ENCODE measurements at places on chromosomes 13 and 19. TPM values are rescaled to one million over a fixed set of nuclear protein-coding genes. Genes with fewer than 3 reads are reported as not detected.

The LRG1 gene
- polyA plus RNA-seq: 0.80 TPM

The GAPDHS gene
- not detected for polyA plus RNA-seq

The MTUS2 gene
- polyA plus RNA-seq: 0.92 TPM

The TRPC4 gene
- polyA plus RNA-seq: 0.20 TPM

The CD22 gene
- polyA plus RNA-seq: 29.1 TPM

The ACOD1 gene
- polyA plus RNA-seq: not detected

The GPR108 gene
- 51.0 TPM for polyA plus RNA-seq

The TPGS1 gene
- 10.2 TPM for polyA plus RNA-seq

The TEX29 gene
- polyA plus RNA-seq: 0.58 TPM

DNA sequence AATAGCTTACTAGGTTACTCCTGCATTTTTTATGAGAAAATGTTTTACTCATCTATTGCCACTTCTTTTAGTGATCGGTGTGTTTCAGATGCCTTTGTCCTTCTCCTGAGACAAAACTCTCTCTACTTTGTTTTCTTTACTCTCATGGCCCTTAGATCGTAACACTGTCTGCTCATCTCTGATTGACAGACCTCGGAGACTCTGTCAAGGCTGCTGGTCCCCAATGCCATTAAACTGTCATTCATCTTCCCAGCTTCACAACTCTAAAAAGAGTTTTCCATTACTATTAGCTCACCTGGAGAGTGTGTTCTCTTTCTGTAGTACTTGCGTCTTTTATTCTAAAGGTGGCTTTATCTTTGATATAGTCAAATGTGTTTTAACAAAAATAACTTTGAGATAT lies 765.2 kb downstream of the SLITRK1 start:
- DNase-seq: no peak

DNA sequence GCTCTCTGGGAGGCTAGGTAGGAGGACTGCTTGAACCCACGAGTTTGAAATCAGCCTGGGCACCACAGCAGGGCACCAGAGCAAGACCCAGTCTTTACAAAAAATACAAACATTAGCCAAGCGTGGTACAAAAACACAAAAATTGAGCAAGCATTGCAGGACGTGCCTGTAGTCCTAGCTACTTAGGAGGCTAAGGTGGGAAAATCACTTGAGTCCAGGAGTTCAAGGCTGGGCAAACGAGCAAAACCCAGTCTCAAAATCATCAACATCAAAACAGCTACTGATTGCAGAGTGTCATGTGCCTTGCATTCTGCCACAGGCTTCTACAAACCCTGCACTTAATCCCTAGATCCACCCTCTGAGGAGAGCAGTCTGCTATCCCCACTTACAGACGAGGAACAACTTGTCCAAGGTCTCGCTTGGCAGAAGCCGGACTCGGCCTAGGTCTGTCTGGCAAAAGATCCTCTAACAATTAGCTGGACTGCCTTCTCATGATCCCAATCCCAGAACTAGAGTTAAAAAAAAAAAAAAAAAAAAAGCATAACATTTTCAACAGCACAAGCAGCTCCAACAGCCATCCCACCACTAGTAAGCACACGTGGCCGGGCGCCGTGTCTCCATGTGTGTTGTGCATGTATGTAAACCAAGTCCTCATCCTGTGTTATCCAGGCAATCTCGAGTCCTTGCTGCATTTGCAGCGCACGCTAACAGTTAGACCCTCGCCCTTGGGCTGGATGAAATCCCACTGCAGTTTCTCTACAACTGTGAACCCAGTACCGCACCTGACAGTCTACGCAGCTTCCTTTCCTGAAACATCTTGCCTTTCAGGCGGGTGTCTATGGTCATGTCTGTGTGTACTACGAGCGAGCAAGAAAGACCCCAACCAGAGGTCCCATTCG lies 2.0 kb downstream of the PPP6R1 start:
- DNase-seq: no peak

DNA sequence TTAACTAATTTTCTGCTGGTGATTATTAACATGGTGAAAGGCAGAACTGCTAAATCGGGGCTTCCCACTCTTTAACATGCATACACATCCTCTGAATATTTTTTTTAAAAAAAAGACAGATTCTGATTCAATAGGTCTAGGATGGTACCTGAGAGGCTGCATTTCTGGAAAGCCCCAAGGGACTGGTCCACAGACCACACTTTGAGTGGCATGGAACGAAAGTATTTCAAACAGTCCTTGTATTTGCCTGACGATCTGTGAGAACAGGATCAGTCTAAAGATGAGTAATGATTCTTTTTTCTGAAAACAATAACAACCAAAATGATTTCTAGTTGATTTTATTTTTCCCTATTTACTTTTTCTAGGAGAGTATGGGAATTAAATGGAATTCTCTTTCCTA lies 16.7 kb upstream of the SPART start:
- DNase-seq: no peak

GRCh38 chr19:5068233-5069072 lies 99.5 kb downstream of the KDM4B start:
- DNase-seq: no peak

DNA sequence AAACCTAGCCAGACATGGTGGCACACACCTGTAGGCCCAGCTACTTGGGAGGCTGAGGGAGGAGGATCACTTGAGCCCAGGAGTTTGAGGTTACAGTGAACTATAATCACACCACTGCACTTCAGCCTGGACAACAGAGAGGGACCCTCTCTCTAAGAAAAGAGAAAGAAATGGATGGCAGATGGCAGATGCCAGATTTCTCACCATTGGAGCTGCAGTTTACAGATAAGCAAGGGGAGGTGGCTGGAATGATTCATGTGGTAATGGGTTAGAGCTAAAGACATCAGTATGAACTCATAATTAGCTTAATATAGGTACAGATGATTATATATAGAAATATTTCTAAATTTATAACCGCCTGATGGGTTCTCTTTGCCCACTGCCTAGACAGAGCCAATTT lies 80.1 kb upstream of the IPO5 start:
- DNase-seq: no peak

- no peak for DNase-seq
Measured at GRCh38 chr13:26540334-26540733, 17.1 kb upstream of the WASF3 start.

DNA sequence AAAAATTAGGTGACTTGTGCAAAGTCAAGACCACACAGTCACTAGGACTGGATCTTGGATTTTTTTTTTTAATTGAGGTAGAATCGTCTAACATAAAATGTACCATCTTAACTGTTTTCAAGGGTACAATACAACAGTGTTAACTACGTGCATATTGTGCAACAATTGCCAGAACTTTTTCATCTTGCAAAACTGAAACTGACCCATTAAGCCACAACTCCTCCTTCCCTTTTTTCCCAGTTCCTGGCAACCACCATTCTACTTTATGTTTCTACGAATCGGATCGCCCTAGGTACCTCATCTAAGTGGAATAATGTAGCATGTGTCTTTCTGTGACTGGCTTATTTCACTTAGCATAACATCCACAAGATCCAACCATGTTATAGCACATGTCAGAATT lies 37.5 kb upstream of the POMP start:
- DNase-seq: no peak

DNA sequence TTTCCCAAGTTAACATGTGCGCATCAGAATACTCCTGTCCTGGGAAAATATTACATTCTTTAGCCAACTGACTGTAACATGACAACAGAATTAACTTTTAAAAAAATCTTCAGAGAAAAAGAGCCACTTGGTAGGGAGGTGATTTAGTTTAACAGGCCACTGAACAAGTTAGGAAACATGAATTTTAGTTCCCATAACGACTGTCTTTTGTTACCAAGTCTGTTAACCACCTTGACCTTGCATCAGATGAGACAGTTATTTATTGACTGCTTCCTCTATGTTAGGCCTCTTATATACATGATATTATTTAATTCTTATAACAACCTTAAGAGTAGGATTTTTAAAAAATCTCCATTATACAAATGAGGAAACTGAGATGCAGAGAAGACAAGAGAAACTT lies 268.6 kb downstream of the NDFIP2 start:
- DNase-seq: no peak

DNA sequence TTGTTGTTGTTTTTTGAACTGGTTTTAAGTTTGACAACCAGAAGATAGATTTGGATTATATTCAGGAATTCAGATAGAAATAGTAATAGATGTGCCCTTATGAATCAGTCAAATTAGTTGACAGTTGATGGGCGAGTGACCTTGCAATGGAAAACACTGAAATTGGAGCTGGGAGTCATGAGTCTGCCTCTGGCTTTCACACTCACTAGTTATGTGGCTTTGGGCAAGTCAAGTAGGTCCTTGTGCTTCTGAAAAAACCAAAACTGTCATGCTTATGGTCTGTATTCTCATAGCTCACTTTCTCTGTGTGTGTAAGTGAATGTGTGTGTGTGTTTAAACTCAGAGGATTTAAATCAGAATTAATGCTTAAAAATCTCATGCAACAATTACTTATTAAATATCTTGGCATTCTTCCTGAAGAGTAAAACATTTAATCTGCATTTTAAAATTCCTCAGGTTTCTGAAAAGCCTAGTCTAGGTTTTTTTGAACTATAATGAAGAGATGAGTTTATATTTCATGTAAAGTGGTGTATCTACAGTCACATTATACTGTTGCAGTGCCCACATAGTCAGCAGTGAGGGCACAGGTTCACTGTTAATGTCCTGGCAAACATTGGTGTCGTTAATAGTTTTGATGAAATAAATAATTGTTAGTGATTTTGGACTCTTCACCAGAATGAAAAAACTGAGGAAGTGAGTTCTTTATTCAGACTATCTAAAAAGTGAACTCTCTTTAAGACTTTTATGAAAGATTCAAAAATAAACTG lies 32.5 kb downstream of the UCHL3 start:
- no peak for DNase-seq

GRCh38 chr19:4196009-4196408 lies 13.5 kb downstream of the ANKRD24 start:
- DNase-seq: no peak

DNA sequence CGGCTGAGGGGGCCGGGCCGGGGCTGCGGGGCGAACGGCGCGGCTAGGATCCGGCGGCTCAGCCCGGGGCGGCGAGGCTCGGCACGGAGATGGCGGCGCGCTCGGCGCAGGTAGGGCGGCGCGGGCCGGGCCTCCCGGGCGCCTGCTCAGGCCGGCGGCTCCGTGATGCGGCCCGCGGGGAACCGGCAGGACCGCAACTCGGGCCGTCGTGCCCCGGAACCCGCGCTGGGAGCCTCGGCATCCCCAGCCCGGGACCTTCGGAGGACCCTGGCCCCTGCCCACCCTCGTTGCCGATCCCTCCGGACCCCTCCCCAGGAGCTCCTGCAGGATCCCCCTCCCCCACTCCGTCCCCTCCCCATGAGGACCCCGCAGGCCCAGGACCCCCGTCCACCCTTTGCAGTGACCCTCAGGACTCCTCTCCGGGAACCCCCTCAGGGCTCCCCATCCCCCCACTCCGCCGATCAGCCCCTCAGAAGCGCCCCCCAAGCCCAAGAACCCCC lies 304 bp downstream of the EVI5L start:
- no peak for DNase-seq

GRCh38 chr13:42592915-42593900 lies 19.3 kb downstream of the TNFSF11 start:
- DNase-seq: no peak

DNA sequence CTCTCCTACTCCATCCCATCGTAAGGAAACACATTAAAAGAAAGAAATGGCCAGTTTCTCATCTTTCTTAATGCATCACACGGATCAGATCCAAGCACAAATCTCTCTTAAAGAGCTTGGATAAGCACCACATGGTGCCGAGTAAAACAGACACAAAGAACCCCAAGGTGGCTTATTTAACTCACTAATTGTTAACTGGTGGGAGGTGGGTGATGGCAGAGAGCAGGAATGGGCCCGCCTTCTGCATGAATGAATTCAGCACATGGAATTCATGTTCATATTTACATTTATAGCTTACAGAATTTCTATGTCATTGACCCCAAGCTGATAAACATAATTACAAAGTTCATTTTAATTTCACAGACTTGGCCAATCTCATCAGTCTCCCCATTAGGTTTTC lies 89.9 kb downstream of the MZT1 start:
- DNase-seq: no peak

GRCh38 chr13:100470866-100471505 lies 117.6 kb downstream of the GGACT start:
- no peak for DNase-seq

GRCh38 chr13:78334059-78334458 lies 269.3 kb downstream of the POU4F1 start:
- DNase-seq: no peak

Measured in left lung (tissue), 14 donors.